ENCODE measurements at places on chromosomes 5 and 9.
A peak's percentile ranks its signal among the peaks of the same experiment; 100 is the strongest.

DNA sequence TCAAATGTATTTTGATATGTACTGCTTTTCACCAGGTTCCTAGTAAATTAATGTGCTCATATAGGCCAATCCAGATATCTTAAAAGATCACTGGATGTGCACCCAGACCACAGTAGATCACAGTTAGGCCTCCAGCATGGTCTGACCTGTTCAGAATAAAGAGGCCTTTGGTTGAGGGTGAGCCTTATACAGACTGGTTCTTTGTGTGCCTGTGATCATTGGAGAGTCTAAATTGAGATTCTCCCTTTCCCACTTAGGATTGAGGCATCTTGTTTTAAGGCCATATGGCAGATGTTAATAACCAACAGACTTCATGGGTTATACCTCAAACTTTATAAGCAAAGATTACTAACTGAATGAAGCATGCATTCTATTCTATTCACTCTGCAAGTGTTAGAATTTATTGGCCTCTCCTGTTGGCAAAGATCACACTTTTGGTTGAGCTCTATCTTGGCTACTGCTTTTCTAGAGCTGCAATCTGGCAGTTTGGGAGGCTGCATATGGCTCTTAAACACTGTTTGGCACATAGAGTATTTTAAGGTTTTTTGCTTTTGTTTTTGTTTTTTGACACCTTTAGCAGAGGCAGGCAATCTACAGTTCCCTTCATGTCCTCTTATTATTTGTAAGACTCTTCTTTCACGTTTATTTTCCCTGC is 8.5 kb downstream of the CHSY3 start:
- DNase-seq: no peak

- DNase-seq: no peak
Measured at GRCh38 chr5:84032324-84032723, 311.7 kb upstream of the HAPLN1 start.

DNA sequence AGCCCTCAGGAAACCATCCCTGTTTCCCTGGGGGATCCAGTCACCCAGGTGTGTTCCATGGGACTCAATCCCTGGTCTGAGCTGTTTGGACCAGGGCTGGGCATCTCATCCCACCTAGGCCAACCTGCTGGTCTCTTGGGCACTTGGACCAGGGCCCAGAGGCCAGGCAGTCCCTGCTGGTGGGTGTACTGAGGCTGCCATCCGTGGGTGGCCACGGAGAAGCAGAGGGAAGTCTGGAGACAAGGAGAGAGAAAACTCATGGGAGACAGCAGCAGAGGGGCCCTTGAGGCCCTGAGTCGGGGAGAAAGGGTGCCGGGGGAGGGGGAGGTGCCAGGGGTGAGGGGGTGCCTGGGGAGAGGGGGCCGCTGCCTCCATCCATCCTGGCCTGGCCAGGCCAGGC is 247.8 kb downstream of the PBX3 start:
- DNase-seq: no peak

DNA sequence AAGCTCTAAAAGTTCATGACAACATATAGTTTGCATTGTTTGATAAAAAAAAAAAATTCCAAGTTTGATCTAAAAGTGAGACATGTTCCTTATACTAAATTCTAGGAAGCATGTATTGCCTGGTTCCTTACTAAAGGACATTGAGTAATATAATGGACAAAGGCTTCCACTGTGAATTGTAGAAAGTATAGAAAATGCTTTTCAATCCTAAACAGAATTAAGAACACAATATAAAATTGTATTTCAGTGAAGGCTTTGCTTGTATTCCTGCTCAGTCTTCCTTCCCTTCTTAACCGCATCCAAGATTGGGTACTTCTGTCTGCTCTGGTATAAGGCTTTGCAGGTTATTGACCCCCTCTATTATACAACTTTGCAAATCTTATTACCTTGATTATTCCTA is 2.4 kb downstream of the RECK start:
- DNase-seq: no peak

DNA sequence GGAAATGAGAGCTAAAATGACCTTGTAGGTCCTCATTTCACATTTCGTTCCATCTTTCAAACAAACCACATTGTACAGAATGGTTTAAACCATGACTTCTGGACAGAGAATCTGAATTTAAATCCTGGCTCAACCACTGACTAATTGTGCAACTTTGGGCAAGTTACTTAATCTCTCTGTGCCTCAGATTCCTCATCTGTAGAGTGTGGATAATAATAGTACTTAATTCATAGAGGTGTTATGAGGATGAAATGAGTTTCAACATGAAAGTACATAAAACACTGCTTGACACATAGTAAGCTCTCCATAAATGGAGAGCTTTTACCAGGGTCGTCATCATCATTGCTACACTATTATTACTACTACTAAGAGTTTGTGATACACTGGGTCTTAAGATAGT is 46.3 kb upstream of the FOXE1 start:
- DNase-seq: no peak

DNA sequence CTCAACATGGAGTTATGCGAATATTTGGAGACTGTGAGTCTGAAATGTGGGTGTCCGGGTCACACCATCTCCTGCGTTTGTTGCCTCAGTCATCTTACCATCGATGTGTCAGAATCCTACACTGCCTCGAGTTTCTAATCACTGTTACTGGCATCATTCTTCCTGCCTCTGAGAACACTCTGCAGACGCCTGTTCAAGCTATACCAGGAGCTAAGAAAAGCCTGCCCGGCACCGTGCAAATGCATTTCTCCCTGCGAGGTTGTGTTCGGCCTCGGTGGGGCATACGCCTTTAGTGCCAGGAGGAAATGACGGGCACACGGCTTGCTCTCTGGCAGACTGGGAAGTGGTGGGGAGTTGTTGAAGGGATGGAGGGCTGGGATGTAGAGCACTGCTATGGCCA is 31.2 kb upstream of the SLC25A51 start:
- no peak for DNase-seq

DNA sequence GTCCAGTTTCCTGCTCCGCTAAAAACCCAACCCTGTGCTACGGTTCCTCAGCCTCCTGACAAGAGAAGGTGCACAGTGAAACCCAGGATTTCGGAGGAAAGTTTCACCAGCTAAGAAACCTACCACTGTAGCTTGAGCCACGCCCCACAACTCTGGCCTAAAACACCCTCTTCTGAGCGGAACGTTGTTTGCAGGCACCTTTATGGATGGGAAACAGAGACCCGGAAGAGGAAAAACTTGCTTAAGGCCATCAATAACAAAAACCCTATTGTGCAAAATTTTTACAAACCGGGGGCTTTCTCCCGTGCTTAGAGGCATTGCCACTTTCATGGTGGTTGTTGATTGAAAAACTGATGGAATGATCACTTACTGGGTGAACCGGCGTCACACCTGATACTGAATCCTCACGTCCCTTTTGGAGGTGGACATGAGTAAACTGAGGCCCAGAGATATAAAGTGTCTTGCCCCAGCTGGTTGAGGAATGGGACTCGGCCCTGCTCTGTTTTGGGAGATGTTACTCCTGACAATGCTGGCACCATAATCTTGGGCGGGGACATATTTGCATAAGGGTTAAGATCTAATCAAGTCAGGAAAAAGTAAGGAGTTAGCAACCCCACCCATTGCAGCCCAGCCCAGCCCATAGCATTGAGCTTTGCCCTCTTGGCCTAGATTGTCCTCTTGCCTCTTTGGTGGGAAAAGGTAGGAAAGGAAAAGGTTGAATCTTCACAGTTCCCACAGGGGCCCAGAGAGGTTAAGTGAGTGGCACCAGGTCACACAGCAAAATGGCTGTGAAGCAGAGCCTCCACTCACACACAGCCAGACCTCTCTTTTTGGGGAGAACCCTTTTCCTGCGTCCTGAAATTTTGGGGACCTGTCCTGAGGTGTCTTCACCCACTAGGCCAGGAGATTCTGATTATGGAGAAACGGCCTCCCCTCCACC is 23.2 kb upstream of the PTGS1 start:
- DNase-seq: no peak

- no peak for DNase-seq
Measured at GRCh38 chr5:26245321-26245720, 793.1 kb downstream of the CDH9 start.

- DNase-seq: no peak
Measured at GRCh38 chr9:113210815-113211214, 10.3 kb downstream of the FKBP15 start.

DNA sequence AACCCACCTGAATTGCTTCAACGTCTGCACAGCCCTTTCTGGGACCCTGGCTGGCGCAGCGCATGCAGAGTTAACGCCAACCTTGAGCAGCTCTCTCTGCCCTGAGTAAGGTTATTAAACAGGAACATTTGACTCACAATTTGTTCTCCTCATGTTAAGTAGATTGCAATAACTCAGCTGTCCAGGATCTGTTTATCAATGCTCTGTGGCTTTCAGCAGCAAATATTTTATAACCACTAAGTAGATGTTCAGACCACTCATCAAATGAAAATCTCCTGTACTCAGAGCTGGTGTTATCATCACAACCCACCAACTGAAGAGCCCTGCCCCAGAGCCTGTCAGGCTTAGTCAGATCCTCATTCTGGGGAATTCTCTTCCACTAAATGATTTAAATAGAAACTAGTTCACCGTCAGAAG is 403.0 kb downstream of the ZNF608 start:
- DNase-seq: no peak

DNA sequence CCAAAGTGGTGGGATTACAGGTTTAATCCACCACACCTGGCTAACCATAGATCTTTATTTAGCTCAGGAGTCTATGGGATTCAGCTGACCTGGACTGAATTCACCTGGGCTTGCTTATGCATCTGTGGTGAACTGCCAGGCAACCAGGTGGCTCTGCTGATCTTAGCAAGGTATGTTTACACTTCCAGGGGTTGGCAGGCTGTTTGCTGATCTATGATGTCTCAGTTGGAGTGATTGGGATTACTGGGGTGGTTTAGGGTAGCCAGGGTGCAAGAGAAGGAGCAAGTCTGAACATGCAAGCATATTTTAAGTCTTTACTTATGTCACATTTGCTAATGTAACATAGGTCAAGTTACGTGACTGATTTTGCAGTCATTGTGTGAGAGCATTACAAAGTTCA is 63.6 kb upstream of the JAK2 start:
- DNase-seq: no peak

DNA sequence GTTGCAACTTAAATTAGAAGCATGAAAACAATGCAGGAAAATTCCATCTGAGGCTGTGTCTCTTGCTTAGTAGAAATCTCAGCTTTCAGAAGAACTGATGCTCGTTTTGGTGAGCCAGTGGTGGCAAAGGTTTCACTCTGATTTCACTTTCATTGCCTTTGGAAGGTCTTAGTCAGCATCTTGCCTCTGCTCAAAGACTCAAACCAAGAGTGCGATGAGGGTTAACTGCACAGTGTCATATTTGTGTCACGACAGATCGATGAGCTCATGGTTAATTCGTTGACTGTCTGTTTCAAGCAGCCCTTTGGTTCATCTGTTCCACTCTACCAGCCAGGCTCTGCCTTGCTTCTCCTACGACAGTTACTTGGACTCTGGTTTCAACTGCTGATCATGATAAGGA is 331.3 kb upstream of the KIF2A start:
- no peak for DNase-seq

- peak; percentile 62 for DNase-seq
Measured at GRCh38 chr9:94945197-94946144, 219.0 kb downstream of the AOPEP start.

GRCh38 chr5:93585041-93585766 is 2.2 kb downstream of the NR2F1 start:
- DNase-seq: no peak

DNA sequence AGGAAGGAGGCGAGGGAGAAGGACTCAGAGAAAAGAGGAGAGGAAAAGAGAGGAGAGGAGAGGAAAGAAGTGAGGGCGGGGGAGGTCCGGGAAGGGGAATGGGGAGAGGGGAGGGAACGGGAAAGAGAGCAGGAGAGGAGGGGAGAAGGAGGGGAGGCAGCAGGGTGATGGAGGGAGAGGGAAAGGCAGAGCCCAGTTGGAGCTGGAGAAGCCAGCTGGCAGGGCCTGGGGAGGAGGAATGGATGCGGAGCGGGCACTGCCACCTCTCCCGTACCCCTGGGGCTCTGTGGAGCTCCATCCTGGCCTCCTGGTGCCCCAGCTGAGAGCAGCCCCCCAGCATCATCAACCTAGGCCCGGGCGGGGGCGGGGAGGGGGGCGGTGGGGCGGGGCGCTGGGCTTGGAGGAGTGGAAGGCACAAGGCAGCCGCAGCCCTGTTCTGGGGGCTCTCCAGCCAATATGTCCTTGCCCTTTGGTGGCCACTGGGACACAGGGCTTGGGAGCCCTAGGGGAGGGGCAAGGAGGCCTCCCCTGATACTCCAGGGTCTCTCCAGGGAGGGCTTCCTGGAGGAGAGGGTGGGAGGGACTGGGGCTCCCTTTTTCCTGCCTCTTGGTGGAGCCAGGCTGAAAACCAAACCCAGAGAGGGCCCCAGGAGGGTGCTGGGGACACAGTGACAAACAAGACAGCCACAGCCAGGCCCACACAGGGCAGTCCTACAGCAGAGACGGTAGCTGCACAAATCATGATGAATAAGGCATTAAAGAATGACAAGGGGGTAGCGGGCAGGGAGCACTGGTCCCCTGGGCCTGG is 123.7 kb downstream of the C9orf50 start:
- peak; percentile 82 for DNase-seq

DNA sequence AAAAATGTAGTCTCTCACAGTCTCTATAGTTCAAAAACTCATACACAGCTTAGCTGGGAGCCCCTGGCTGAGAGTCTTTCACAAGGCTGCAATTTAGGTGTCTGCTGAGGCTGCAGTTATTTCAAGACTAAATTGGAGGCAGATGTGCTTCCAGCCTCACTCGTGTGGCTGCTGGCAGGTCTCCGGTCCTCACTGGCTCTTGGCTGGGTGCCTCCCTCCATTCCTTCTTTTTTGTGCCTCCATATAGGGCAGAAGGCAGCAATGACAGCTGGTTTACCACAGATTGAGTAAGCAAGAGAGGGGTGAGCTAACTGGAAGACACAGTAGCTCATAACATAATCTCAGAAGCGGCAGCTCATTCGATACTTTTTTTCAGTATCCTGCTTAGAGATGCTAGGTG is 2167.7 kb upstream of the WWC1 start:
- no peak for DNase-seq

- DNase-seq: no peak
Measured at GRCh38 chr5:173320259-173320658, 8.0 kb downstream of the STC2 start.

- DNase-seq: no peak
Measured at GRCh38 chr9:1272488-1272887, 222.3 kb downstream of the DMRT2 start.

- no peak for DNase-seq
Measured at GRCh38 chr9:3500044-3500443, 25.8 kb downstream of the RFX3 start.
